Hypothalamus (tissue), 51 donors: ENCODE measurements at places on chromosomes 7 and 10.

DNA sequence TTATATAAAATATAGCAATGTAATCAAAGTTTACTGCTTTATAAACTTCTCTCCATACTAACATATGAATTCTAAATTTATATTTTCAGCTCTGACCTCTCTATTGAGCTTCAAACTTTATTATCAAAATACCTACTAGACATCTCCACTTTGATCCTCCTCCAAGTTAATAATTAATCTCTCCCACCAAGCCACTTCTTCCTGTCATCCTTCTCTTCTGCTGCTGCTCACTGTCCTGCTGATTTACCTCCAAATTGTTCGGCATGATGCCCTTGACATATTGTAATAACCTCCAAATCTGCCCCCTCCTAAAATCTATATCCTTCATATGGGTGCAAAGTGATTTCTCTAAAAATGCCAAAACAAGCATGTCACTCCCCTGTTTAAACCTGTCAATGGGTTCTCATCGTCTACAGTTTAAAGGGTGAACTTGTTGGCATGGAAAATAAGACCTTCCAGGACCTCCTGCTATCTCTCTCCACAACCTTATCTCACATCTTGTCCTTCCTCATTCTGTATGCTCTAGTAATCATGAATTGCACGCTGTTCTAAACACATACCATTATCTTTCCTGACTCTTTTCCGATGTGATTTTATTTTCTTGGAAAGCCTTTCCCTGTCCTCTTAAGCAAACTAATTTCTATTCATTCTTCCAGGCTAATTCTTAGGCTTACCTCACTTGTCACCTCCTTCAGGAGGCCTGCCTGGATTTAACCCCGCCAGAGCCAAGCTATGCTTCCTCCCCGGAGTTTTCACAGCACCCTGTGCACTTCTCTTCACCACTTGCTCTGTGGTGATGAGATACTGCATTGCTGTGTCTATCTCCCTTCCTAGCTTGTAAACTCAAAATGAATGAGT is 52.1 kb upstream of the STK17A start:
- no peak for DNase-seq

DNA sequence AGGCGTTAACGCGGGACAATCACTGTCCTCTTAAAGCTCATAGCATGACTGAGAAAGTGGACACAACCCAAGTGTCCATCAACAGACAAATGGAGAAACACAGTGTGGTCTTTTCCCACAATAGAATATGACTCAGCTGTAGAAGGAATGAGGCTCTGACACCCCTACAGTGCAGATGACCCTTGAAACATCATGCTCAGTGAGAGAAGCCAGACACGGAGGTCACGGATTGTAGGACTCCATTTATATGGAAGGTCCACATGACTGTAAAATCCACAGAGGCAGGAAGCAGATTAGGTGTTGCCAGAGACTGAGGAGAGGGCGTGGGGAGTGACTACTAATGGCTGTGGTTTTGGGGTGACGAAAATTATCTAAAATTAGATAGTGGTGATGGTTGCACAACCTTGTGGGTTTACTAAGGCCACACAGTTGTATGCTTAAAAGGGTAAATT is 6.1 kb upstream of the NCAPG2 start:
- no peak for DNase-seq

- no peak for DNase-seq
These were observed 80.7 kb upstream of the DUSP5 start for GRCh38 chr10:110416776-110417711.

- DNase-seq: no peak
These were observed 91.4 kb downstream of the TPST1 start for GRCh38 chr7:66296557-66296956.

- no peak for DNase-seq
These were observed 203.1 kb downstream of the MLLT10 start for GRCh38 chr10:21737106-21737505.

DNA sequence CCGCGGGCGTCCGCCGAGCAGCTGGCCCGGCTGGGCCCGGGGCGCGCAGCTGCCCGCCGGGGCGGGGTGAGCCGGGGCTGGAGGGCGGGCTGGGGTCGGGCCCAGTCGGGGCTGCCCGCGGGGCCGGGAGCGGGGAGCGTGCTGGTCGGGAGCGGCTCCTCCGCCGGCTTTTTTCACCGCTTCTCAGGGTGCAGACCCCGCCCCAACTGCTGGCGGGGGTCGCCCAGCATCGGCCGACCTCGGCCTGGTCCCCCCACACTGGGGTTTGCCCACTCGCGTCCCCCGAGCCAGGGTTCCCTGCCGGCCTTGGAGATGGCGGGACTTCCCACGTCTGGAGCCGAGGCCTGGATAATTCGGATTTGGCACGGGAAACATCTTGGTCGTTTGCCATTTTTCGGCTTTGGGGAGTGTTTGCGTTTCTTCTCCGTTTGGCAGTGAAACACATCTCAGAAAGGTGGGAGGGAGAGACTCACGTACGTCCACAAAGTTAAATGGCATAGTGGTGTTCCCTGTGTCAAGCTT is 432 bp downstream of the TMEM248 start:
- DNase-seq: no peak

DNA sequence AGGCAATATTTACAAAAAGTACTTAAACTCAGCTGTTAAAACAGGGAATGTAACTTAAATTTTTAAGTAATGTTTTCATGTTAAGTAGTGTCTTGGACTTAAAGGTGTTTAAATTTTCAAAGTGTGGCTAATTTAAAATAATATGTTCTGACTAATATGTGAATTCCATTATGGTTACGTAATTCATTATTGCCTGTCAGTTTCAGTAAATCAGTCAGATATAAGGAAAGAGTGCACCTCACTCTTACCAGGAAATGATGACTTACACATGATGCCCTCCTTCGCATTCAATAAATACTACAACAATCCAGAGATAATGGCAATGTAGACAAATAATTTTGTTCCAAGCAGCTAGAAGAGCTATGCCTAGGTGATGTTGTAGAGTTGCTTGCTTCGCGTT is 69.0 kb upstream of the WNT16 start:
- no peak for DNase-seq

GRCh38 chr10:72267819-72268399 is 5.8 kb upstream of the DDIT4 start:
- DNase-seq: no peak

GRCh38 chr7:19102884-19103283 is 14.6 kb downstream of the TWIST1 start:
- DNase-seq: no peak

- no peak for DNase-seq
These were observed 5.0 kb upstream of the TNRC18 start for GRCh38 chr7:5428478-5429252.

GRCh38 chr7:149690688-149691446 is 82.5 kb downstream of the ZNF467 start:
- DNase-seq: no peak

DNA sequence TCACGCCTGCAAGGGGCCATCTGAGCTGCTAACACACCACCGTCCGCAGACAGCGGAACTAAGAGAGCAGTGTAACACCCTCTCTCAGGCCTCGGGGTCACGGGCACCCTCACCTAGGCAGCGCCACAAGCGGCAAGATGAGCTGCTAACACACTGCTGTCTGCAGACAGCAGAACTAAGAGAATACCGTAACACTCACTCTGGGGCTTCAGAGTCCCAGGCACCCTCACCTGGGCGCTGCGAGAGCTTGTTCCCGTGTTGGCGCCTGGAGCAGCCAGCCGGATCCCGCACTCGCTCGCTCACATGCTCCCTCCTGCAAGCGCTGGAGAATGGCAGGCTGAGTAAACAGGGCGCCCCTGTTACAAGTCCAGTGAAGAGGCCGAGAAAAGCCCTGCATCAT is 160.2 kb downstream of the SRPK2 start:
- DNase-seq: no peak

DNA sequence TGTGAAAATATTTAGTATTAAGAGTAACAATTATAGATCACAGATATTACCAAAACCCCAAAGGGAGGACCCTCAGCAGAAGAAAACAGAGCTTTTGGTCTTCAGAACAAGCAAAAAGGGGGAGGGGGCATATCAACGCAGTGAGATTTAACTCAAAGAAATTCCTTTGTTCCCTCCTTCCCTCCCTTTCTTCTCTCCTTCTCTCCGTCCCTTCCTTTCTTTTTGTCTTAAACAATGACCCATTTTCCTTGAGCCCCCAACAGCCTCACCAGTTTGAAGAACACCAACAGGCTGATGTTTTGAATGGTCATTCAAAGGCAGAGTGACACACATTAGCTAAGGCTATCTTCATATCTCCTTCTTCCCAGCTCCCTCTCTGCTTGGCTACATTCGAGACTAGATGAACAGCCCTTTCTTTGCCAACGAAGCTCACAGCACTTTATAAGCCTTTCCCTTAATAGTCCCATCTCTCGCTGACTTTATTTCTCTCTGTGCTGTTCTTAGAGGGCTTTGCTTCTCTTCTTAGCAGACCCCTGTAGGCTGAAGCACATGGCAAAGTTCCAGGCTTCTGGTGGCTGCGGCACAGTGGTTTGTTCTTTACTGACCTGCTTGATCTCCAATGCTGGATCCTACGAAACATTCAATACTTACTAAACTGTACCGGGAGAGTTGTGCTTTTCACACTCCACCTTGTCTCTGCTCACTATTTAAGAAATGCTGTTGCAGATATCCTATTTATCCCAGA is 75.6 kb upstream of the KCNIP2 start:
- no peak for DNase-seq

- DNase-seq: no peak
These were observed 106.4 kb upstream of the CDCA7L start for GRCh38 chr7:22051886-22052673.

GRCh38 chr10:129310881-129311280 is 156.2 kb upstream of the MGMT start:
- DNase-seq: no peak

GRCh38 chr7:133763076-133763640 is 364.0 kb upstream of the LRGUK start:
- no peak for DNase-seq

DNA sequence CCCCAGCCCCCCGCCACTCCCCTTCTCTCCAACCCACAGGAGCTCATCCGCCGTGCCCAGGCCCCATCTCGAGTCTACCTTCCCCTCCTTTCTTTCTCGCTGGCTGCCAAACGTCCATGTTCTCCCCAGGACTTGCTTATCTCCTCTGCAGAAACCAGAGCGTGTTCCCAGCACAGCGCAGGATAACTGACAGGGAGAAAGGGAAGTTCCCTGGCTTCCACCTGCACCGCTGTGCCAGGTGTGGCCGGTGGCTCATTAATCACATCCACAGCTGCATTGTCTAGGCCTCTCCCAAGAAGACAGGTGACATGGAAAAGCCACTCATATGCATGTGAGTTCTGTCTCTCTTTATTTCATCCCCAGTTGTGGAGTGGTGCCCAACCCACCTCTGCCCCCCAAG is 113.2 kb downstream of the ITIH5 start:
- DNase-seq: no peak

DNA sequence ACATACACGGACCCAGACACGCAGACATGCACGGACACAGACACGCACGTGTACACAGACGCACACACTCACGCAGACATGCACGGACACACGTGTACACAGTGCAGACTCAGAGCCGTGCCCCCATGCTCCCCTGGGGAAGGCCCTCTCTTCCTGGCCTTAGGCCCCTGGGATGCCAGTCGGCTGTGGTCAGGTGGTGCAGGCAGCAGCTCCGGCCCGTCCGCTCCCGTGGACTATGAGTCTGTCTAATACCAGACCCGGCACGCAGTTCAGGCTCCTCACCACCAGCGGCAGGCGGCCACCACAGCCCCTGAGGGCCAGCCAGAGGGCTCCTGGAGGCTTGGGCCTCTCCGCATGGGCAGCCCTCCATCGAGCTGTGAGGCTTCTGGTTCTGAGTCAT is 52.0 kb upstream of the NKX6-2 start:
- DNase-seq: no peak

DNA sequence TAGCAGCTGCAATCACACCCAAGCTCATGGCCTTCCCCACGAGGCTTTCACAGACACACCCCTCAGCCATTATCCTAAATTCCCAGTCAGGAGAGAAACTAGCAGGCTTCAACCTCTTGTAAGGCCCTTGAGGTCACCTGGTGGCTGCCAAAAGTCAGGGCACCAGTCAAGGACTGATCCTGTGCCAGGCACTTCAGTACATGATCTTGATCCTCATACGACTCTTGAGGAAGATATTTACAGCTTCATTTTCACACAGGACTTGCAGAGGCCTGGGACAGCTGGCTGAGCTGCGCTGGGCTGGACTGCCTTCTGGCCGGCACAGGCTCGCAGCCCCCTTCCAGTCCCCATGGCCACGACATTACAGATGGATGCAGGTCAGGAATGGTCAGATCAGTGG is 8.8 kb downstream of the PDAP1 start:
- no peak for DNase-seq

- peak; percentile 85 for DNase-seq
These were observed at the start of gene LHPP for GRCh38 chr10:124461642-124462347. LHPP (plus strand) TSS chr10:124461823; CDS start chr10:124461863, 40 bp downstream.

DNA sequence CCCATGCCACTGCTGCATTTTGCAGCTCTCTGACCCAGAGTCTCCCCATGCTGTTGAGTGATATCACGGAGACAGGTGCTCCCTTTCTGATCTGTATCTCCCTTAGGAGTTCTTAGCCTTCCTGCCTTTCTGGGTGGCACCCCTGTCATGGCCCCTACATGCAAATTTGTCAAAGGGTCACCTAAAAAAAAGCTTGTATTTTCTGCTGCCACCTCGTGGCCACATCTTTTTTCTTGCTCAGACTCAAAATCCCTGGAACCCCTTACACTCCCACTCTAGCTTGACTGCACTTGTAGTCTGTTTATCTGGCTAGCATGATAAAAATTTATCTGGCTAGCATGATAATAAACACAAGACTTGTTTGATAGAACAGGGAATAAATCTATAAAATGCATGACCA is 809.1 kb downstream of the SORCS1 start:
- no peak for DNase-seq

DNA sequence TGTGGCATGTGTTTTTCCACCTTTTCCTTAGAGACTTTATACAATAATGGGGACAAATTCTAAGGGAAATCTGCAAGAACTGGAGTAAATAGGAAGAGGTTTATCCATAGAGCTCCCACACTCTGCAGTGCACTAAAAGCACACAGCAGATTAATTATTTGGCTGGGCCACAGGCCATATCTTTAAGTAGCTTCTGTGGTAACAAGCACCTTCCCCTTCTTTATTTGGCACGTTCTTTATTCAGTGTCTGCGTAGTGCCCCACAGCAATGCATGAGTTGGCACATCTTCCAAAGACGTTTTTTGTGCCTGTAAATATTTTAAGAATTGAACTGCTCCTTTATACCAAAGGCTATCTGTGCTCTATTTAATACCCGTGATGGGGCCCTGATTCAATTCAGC is 104.9 kb upstream of the MBL2 start:
- no peak for DNase-seq

DNA sequence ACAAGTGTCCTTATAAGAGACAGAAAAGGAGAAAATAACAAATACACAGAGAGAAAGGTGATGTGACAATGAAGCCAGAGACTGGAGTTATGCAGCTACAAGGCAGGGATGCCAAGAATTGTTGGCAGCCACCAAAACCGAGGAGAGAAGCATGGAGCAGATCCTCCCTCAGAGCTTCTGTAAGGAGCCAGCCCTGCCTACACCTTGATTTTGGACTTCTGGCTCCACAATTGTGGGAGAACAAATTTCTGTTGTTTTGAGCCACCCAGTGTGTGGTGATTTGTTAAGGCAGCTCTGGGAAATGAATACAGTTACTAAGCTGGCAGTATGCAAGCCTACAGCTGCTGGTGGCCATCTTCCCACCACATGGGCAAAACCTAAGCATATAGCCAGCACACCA is 163.6 kb downstream of the GRM8 start:
- DNase-seq: no peak

GRCh38 chr10:114723991-114724715 is 66.1 kb upstream of the ABLIM1 start:
- DNase-seq: no peak
